ENCODE measurements at places on chromosomes 2 and 18.

DNA sequence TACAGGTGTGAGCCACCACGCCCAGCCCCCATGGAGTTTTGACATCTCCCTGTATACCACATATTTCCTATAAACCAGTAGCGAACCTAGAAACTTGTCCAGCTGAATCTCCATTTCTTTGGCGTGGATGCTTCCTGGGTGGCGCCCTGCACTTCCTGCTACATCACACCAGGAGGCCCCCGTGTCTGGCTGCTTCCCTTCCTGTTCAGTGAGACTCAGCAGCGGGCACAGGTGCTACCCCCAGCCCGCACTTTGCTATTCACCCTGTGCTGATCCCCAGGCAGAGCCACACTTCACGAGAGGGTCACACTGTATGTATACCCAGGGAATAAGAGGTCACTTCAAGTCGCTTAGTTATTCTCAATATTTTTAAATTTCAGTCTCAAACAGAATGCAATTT, 35.0 kb downstream of the CYP27C1 start:
- DNase-seq, result no peak

GRCh38 chr18:28108814-28109213, 68.1 kb downstream of the CDH2 start:
- DNase-seq, result no peak

DNA sequence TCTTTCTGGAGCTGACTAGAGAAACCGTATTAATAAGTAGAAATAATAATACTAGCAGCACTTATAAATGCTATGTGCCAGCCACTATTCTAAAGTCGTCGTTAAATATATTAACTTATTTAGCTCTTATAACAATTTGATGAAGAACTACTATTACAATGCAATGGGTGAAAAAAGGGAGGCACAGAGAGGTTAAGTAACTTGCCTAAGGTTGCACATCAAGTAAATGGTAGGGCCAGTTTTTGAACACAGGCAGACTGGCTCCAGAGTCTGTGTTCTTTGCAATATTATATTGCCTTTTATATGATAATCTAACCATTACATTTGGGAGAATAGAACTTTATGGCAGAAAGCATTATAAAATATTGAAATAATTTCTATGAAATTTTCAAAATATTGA, 17.6 kb downstream of the INPP1 start:
- DNase-seq, result no peak

- DNase-seq, result no peak
Observed at GRCh38 chr18:2423761-2424160, 147.5 kb downstream of the METTL4 start.

DNA sequence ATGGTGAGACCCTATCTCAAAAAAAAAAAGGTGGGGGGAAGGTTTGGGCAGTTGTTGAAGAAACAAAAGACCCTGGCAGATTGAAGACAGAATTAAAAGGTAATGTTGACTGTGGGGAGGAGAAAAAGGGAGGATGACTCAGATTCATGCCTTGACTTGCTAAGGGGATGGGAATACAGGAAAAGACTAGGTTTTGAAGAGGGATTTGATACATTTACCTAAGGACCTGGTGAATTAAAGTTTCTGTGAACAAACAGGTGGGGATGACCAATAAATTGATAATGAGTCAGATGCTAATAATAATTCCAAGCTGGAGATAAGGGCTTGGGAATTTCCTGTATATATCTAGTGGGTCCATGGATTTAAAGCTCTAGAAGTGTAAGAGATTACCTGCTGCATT, 27.6 kb downstream of the TTR start:
- no peak for DNase-seq

GRCh38 chr2:165173215-165173614, 30.6 kb downstream of the SCN3A start:
- no peak for DNase-seq

DNA sequence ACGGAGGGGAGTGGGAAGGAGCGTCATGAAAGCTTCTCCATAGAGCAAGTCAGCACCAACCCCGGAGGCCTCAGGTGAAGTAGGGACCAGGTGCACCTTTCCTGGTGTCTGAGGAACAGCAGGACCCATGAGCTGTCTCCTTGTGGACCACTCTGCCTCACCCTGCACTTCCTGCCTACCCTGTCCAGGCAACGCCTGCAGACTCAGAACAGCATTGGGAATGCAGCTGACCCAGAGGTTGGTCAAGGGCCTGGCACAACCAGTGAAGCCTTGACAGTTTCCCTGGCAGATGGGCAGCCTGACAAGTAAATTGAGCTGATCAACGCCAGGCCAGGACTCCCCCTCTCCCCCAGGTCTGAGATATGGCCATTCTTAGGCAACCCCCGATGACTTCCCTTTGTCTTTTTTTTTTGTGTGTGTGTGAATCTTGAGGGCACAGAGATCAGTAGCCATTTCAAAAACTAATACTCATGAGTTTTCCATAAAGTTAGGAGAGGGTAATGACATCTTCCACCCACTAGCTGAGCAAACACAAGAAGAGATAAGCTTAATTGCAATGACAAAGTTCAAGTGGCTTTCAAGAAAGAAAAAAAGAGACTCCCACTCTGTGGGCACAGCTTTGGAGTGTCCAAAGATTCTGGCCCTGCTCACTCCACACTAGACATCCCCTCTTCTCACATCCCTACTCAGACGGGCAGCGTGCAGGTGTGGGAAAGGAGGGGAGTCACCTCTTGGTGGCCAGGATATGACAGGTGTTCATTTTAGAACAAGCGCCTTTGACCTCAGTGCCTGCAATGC, 3.5 kb upstream of the FABP1 start:
- DNase-seq, result no peak

DNA sequence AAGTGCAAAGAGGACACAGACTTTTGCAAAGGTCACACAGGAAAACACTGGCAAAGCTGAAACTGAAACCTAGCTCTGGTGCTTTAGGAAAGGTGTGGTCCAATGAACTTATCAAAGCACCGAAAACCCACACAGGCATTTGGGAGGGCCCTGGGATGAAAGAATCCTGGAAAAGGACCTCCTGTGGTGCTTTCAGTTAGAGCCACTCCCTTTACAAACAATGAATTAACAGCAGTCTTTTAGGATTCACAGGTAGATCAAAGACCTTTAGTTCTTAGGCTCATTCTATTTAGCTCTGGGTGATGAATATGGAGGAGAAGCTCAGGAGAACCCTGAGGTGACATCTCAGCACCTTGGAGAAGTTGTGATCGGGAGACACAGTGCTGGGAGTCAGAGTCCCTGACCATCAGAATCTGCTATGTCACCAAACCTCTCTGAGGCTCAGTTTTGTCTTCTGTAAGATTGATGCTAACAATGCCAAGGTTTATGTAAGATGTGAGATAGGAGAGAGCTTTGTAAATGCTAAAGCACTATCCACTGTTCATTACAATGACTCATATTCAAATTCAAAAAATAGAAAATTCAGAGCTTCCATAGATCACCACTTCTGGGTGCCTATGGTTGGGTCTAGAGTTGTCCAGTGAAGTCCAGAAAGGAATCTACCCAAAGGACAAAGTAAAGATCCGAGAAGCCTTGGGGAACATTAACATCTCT, 39.3 kb downstream of the VSNL1 start:
- DNase-seq, result no peak

DNA sequence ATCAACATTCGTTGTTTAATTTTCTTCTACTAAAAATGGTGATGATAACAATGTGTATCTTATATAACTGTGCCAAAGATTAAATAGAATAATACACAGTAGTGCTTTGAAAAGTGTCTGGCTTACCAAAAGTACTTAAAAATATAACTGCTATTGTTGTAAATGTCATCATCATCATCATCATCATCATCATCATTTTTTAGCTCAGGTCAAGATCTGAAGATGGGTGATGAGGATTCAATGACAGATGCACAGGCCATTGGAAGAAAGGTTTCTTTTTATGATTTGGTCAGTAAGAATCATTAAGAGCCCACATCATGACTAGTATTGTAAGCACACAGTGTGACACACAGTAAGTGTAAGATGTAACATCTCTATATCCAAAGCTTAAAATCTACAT, 795.2 kb downstream of the SLC4A3 start:
- DNase-seq, result no peak

DNA sequence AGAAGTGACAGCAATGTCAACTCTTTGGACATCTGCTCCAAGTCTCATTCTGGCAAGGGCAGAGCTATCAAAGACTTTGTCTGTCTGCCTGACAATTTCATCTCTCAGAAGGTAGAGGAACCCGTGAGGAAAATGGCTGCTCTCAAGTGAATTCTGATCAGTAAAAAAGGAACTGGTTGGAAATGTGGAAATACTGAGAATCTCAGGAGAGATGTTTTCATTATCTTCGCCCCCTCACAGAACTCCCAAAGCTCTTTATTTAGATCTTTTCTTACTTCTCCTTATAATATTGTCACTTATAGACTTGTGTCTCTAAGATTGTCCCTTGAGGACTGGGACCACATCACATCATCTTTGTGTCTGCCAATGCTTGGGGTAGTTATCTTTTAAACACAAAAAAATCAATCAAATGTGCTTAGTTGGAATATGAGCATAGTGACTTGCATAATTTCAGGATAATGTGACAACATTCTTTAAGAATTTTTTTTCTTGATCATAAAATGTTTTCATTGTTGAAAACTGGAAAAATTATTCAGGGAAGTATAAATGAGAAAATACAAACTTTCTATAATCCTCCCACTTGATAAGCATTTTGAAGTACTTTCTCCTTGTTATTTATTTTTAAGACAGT, 68.2 kb upstream of the ITGB6 start:
- no peak for DNase-seq

- no peak for DNase-seq
Observed at GRCh38 chr2:190742431-190742830, 93.5 kb downstream of the NAB1 start.

- DNase-seq, result no peak
Observed at GRCh38 chr2:57204364-57204763, 842.2 kb upstream of the VRK2 start.

- DNase-seq, result no peak
Observed at GRCh38 chr2:196322973-196323810, 151.8 kb upstream of the STK17B start.

GRCh38 chr2:46377101-46377581, 79.9 kb downstream of the EPAS1 start:
- no peak for DNase-seq

DNA sequence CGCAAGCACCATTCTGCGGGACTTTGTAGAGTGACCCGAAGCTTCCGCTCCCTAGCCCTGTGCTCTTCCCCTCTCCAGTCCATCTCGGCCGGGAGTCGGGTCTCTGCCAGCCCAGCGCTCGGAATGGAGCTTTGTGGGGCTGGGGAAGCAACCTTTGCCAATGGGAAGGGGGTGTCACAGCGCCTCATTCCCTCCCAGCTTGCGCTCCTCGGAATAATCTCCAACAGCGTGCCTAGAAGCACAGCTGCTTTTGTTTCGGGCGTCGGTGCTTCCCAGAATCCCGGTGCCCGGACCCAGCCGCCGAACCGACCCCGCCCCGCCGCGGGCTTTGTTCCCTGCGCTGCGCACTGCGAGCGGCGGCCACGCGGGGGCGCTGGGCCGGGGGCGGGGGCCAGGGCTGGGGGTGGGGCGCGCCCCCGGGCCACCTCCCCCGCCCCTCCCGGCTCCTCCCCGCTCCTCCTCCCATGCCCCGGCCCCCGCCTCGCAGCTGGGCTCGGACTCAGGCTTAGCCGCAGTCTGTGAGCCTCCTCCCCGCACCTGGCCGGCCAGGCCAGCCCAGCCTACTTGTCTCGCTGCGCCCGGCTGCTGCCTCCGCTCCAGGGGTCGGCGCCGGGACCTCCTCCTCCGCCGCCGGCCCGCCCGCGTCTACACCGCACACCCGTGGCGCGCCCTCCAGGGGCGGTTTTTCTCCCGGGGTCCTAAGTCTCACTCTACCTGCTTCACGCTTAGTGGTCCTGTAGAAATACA, 77.7 kb upstream of the SMAD2 start:
- DNase-seq, result no peak

- no peak for DNase-seq
Observed at GRCh38 chr18:43751203-43751602, 473.9 kb upstream of the SYT4 start.

- DNase-seq, result no peak
Observed at GRCh38 chr18:69898241-69898861, 49.3 kb downstream of the CD226 start.

DNA sequence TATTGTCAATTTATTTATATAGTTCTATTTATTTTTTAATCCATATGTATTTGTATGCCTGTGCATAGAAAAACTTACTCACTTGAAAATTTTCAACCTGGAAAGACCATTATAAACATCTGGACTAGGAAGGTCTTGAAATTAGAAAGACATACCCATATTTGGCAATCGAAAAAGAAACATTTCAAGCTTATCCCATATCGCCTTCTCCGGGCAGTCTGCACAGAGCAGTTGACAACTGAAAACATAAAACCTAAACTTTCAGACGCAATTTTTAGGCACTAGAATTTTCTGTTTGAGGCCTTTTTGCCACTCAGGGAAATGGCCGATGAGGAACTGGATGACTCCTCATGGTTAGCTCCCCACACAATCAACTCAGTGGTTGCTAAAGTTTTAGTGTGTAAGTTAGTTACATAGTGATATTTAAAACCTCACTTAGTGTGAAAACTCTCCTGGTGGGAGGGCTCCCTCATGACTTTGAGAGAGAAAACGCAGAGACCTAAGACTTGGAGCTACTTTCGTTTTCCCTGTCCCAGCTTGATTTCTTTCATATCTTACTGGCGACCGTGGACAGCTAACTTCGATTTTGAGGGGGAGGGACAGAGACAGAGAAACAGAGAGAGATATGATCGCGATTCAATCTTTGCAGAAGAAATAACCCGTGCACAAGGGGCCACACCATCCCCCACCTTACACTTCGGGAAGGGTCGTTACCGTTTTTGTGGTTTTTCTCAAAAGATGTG, 3.2 kb upstream of the HOXD12 start:
- no peak for DNase-seq

DNA sequence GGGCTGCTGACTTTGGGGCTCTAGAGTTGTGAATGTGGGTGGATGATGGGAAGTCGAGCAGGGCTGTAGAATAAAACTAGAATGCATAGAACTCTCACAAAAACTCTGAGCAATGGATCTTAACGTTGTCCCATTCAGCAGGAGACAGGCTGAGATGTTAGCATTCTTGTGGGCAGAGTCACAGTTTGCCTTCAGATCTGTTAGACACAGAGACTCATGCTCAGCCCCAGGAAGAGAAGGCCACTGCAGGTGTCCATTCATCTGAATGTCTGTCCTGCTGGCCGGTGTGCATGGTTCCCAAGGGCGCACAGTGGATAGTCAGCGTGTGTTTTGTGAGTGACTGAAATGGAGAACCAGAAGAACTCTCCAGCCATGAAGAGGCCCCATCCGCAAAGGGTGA, 111.3 kb downstream of the TSN start:
- DNase-seq, result no peak

DNA sequence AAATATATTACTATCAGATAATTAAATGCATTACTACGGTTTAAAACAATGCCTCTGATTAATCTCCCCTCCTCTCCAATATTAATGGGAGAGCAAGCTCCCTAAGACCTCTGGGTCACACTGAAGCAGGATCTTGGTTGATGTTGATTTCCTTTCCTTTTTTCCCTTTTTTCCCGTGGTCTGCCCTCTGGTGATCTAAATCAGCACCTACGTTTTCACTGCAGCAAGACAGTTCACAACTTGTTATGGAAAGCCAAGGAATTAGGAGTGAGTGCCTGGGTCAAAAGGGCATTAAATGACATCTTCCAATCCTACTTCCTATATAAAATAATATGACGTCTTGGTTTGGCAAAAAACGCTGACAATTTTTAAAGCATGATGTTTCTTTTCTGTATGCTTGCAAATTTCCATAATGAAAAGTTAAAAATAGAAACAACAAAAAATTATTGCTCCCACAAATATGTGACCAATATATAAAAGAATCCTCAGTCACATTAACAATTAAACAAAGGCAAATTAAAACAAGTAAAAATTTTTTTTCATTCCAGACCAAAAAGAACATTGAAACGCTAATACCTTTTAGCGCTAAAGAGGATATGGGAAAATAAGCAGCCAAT, 7.9 kb upstream of the CFAP36 start:
- no peak for DNase-seq

All from stimulated activated CD4-positive, alpha-beta T cell treated with anti-CD3 and anti-CD28 coated beads, Interleukin-12 subunit alpha, Interleukin-12 subunit beta, amount 100 ng/mL, for 48 hours (primary cell).